Endodermal cell (in vitro differentiated cells): ENCODE measurements at places on chromosomes 4 and X. TPM values are rescaled to one million over a fixed set of nuclear protein-coding genes. Genes with fewer than 3 reads are reported as not detected.

The ZCCHC12 gene
- 1.6 and 2.1 TPM in 2 replicates for total RNA-seq

DNA sequence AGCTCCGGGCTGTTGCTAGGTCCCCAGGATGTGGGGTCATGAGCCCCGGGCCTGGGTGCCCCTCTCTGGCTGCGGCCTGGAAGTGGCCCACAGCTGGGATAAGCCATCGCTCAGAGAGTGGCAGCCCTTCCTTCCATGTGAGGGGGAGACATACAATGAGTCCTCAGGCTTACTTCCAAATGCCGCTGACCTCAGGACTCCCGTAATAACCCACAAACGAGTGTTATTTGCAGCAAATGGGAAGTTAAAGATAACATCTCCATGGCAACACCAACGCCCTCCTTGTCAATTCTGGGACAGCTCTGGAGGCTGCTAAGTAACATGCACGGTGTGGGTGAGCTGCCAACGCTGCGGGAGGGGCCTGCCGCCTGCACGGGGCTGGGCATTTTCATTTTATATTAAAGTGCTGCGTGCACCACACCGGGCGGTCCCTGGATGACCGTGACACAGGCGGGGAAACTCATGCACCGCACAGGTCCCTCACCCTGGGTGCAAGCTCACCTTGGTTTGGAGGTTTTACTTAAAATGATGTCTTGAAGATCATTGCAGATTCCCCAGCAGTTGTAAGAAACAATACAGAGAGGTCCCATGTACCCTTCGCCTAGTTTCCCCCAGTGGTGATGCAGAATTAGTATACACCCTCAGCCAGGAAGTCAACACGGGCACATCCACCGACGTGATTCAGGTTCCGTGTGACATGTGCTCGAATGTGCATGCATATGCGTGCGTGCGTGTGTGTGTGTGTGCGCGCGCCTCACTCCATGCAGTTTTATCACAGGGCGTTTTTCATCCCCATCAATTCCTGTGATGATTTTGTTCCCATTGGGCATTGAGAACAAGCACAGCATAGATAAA is 79.4 kb downstream of the ABLIM2 start:
- DNase-seq: peak; percentile 53

DNA sequence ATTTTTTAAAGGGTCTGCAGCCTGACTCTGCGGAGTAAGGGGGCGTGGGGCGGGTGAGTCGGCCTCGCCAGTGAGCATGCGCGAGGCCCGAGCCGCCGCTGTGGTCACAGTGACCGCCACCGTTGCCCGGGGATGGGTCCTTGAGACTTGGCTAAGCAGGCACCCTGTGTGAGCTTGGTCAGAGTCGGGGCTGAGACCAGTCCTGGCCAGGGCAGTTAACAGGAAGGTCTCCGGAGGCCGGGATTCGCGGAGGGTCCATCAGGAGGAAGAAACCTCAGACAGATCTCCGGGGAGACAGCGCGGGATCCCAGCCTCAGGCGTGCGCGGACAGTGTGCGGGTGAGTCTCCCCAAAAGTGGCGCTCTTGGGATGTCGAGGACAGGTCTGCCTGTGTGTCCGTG is 1384.4 kb upstream of the PCDH10 start:
- DNase-seq: no peak

DNA sequence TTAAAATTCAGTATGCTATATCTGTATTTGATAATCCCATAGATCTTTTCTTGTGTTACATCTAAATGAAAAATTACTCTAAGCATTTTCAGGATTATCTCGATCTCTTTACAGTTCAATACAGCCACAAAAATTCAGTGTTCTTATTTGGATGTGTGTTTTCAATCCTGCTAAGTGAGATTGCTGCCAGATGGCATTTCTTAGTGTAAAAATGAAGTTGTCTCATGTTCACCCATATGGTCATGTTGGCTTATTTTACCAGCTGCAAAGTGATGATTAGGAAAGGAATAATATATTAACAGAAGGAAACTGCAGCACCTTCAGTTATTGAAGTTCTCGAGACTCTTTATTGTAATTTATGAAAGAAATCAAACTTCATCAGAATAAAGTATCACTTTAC is 12.1 kb upstream of the FAM47A start:
- no peak for DNase-seq

DNA sequence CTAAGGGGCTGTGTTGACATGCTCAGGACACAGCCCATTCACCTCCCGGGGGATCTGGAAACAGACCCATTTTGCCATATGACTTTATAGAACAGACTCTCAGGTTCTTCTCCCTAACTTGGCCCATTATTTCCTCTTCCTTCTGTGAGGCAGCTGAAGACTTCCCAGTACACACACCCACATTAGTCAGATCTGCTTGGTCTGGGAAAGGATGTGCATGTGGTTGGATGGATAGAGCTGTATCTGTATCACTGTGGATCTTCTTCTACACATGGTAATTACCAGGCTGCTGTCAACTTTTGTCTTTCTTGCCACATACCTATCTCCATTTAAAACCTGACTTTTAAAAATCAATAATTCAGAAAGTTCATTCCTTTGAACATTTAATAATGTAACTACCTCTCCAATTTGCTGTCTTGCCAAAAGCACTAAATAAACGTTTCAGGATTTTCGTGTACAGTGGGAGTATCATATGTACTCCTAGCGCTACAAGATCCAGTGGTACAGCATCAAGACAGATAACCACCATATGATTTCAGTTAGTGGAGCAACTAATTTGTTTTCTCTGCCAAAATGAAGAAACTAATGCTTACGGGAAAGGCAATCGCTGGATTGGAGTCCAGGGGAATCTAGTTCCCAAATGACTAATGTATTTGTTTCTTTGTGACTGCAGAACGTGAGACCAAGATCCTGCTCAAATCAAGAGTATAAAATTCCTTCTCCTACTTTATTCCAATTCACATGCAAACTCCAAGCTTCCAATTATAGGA is 134.1 kb upstream of the MAP3K15 start:
- DNase-seq: no peak

- no peak for DNase-seq
These were observed 113.6 kb downstream of the MID1 start for GRCh38 chrX:10506781-10507180.

DNA sequence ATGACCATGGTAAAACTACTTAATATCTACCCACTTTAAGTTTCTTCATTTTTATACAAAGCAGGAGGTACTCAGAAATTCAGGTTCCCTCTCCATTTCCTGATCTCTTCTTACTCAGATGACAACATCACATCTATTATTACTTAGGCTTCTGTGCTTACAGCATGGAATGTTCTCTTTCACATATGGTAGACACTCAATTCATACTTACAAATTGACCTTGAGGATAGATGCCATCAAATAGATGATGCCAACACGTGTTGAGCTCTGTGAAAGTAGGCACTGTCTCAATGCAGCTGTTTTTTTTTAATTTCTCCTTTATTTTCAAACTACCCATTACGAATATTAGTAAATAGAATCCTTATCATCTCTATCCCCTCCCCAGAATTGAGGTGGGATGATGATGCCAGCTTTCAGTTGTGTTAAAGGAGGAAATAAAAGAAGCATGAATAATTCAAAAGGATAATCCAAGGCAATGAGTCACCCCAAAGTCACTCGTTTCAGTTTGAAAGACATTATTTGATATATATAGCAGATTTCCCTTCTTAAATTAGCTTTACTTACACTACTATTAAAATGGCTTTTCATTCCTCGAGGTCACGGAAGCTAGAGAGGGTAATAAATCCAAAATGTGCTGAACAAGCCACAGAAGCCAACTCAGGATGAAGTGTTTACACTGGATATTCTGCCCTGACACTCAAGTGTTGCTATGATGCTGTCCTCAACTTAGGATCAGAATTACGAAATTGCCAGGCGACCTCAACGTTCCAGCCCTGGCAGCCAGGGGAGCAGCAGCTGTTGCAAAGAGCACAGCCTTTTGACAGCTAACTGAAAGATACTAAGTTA is 124.2 kb upstream of the EOLA2 start:
- DNase-seq: no peak

- no peak for DNase-seq
These were observed 142.0 kb upstream of the RBPJ start for GRCh38 chr4:26178854-26179253.
